AG09319 (cell line): ENCODE measurements at places on chromosomes 12 and 14.

DNA sequence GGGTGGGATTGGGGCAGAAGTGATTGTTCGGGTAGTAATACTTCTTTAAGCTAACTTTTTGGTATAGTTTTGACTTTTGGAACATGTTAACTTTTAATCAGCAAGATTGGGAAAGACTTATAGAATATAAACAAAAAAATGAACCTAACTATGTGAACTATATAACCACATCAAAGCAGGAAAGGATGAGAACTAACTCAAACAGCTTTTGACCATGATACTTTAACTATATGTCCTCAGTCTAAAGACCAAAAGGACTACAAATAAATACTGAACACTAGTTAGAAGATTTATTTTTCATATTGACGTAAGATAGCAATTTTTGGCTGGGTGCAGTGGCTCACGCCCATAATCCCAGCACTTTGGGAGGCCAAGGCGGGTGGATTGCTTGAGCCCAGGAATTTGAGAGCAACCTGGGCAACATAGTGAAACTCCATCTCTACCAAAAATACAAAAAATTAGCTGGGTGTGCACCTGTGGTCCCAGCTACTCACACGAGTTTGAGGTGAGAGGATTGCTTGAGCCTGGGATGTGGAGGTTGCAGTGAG lies 108.5 kb upstream of the ATF1 start:
- DNase-seq: no peak

GRCh38 chr12:17992002-17992656 lies 97.9 kb downstream of the RERGL start:
- no peak for DNase-seq

GRCh38 chr12:133227281-133227852 lies 8.3 kb downstream of the ANHX start:
- no peak for DNase-seq

DNA sequence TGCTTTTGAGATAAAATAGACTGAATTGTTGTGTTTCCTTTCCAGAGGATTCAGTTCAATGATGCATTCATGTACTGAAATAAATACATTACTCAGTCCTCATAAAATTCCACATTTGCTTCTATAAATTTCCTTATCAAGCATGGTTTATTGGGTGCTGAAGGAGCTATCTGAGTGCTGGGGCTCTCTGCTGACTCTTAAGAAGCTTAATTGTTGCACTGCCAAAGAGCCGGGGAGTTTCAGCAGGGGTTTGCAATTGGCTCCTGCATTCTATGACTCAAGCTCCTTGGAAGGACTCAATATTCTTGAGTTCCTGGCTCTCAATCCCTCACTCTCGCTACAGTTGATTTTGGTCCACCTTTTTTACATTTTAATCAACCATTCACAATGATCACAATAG lies 69.8 kb upstream of the PYGL start:
- peak; percentile 32 for DNase-seq

GRCh38 chr12:98752726-98753125 lies 107.6 kb downstream of the APAF1 start:
- DNase-seq: no peak

GRCh38 chr14:51262868-51263267 lies 22.8 kb downstream of the TMX1 start:
- DNase-seq: no peak

GRCh38 chr14:69010648-69011047 lies 31.5 kb upstream of the ACTN1 start:
- no peak for DNase-seq

- DNase-seq: no peak
Observed at GRCh38 chr12:593396-594270, 69.6 kb downstream of the NINJ2 start.

- peak; percentile 53 for DNase-seq
Observed at GRCh38 chr14:68756000-68756481, 36.8 kb downstream of the ZFP36L1 start.

DNA sequence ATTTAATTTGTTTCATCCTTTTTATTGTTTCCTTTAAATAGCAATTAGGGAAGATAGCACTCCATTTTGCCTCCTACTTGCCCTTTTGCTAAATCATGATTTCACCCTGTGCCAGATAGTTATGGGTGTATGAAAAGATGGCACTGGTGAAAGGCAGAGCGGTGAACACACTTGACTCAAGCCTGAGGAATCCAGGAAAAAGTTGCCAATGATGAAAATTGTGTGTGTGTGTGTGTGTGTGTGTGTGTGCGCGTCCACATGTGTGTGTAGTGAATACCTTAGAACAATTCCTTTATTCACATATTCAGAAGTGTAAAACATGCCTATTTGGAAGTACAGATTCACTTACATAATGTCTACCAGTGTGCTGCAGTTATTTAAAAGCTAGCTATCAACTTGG lies 123.8 kb downstream of the PTCSC3 start:
- no peak for DNase-seq

DNA sequence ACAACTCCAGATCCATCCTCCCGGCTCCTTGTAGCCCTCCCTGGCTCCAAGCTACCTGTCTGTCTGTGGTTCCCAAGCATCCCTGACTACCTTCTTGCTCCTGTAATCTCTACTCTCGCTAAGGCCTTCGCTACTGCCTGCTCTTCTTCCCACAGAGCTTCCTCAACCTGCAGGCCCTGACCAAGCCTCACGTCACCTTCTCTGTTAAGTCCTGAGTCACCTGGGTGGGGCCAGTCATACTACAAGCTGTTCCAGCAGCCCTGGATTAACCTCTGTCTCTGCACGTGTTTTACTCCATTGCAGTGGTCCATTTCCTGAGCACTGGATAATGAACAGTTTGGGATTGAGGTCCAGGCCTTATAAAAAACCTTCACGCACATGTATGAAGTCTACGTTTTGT lies 770.7 kb downstream of the BCL11B start:
- no peak for DNase-seq

DNA sequence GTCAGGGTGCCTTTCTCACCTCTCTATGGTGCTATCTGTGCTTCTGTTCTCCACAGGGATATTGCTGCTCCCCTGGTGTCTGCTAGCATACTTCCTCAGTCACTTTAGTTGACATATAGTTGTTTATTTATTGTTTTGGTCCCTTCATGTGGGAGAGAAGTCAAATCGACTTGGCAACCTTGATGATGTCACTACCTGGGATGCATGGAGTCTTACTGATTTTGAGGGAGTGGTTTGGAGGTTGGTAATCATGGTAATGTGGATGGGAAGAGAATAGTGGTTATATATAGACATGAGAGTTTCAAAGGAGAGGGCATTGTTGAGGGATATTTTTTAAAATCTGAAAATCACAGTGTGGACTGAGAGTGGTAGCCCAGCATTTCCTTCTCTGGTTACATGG lies 73.6 kb upstream of the FBXO33 start:
- no peak for DNase-seq

DNA sequence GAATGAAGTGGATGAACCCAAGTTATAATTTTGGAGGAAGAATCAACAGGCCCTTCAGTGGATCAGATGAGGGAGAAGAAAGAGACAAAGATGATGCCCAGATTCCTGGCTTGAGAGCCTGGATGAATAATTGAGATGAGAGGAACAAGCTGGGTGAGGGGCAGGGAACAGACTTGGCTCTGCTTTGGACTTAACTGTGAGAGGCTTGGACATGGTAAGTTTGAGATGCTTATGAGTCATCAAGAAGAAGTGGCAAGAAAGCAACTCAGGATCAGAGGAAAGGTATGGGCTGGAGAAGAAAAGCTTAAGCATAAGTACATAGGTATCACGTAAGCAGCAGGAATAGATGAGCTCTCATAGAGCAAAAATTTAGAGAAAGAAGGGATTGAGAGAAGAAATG lies 55.3 kb downstream of the FIGNL2 start:
- DNase-seq: no peak

DNA sequence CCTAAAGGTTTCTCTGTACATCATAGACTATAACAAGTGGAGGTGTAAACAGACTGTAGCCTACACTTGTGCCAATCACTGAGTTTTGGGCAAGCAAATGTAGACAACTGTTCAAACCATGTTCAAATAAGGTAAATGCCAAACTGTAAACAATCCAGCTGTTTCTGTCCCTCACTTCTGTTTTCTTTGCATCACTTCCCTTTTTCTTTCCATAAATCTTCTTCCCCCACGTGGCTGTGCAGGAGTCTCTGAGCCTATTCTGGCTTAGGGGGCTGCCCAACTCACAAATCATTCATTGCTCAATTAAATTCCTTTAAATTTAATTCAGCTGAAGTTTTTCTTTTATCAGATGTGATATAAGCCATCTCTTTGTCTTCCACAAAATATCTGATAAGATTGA lies 65.1 kb upstream of the CPM start:
- DNase-seq: no peak

GRCh38 chr12:110039085-110039807 lies 9.1 kb downstream of the C12orf76 start:
- peak; percentile 89 for DNase-seq

GRCh38 chr12:76544601-76545261 lies 14.8 kb downstream of the OSBPL8 start:
- DNase-seq: no peak

DNA sequence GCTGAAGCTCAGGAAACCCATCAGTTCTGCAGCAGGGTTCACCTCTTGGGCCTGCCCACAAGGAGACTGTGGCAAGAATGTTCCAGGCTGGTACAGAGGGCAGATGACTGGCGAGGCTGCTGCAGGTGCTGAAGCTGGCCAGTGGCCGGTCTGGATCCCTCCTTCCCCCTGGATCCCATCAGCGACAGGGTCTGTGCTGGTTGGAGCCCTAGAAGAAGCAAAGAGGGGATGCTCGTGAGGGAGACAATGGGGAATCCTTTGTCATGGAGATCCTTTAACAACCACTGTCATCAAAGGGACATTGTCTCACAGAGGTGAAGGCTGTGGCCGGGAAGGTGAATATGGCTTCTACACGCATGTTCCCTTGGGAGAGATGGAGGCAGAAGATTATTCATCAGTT lies 211.4 kb upstream of the TMEM132C start:
- DNase-seq: no peak

GRCh38 chr12:23560611-23561010 lies 388.9 kb downstream of the SOX5 start:
- no peak for DNase-seq

DNA sequence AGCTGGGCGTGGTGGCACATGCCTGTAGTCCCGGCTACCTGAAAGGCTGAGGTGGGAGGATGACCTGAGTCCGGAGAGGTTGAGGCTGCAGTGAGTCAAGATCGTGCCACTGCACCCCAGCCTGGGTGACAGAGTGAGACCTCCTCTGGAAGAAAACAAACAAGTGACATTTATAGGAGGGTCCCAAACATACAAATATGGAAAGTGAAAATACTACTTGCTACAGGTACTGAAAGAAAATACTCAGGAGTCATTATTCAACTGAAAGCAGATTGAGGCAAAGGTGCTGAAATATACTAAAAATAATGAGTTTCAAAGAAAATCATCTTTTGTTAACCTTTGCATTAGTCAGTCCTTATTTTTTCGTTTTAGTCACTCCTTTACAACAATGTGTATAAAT lies 53.5 kb downstream of the ETV6 start:
- no peak for DNase-seq

- no peak for DNase-seq
Observed at GRCh38 chr14:75439989-75440388, 12.2 kb downstream of the JDP2 start.

GRCh38 chr14:105979446-105979845 lies 453.1 kb downstream of the TMEM121 start:
- DNase-seq: no peak

DNA sequence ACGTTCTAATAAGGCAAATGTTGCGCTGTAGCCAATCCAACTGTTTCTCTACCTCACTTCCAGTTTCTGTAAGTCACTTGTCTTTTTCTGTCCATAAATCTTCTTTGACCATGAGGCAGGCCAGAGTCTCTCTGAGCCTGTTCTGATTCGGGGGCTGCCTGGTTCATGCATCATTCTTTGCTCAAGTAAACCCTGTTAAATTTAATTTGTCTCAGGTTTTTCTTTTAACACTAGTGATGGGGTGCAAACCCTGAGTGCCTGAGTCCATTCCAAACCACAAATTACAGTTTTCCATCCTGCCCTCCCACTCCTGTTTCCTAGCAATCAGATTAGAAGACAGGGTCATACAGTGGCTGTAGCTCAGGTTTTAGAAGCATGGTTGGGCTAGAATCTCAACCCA lies 41.9 kb downstream of the VWF start:
- DNase-seq: no peak
